ENCODE measurements at places on chromosomes 2 and 18.

DNA sequence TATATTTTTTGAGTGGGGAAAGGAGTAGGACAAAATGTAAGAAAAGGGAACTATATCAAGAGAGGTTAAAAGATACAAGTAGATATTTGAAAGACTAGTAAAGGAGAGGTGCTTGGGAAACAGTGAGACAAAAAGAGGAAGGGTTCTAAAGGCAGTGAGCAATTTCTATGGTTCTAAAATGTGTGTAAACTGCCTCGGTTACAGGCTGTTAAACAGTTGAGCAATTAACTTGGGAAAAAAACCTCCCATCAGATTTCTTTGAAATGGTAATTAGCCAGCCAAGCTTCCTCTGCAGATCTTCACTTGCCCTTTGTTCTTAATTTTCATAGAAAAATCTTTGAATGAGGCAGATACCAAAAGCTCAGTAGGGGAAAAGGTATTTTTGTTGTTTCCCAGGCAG is 238.7 kb upstream of the KCNH7 start:
- no peak for DNase-seq

GRCh38 chr2:20516646-20517341 is 69.9 kb downstream of the RHOB start:
- no peak for DNase-seq

GRCh38 chr18:23487738-23488570 is 15.4 kb upstream of the RMC1 start:
- peak; percentile 13 for DNase-seq

DNA sequence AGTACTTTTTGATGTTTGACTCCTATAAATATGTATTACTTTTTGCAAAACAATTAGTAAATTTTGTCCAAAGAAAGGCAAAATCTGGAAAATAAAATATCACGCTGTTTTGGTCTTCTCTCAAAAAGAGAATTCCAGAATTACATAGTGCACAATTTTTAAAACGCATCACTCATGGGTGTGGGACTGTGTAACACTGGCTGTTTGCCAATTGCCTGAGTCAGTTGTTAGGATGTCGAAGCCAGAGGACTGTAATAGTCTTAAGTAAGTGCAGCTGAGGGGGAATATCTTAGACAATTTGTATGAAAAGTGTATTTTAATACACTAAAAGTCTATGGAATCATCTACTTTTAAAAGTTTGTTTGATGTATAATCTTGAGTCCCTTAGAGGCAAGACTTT is 24.1 kb upstream of the EPHA4 start:
- DNase-seq, result no peak
